AG04449 (cell line): ENCODE measurements at places on chromosomes 16 and 17.

GRCh38 chr16:78218279-78218678 lies 118.8 kb downstream of the WWOX start:
- no peak for DNase-seq

- DNase-seq, result no peak
These were observed 775.9 kb upstream of the GOT2 start for GRCh38 chr16:59510008-59510424.

- DNase-seq, result no peak
These were observed 17.7 kb downstream of the BCL7C start for GRCh38 chr16:30875871-30876801.

DNA sequence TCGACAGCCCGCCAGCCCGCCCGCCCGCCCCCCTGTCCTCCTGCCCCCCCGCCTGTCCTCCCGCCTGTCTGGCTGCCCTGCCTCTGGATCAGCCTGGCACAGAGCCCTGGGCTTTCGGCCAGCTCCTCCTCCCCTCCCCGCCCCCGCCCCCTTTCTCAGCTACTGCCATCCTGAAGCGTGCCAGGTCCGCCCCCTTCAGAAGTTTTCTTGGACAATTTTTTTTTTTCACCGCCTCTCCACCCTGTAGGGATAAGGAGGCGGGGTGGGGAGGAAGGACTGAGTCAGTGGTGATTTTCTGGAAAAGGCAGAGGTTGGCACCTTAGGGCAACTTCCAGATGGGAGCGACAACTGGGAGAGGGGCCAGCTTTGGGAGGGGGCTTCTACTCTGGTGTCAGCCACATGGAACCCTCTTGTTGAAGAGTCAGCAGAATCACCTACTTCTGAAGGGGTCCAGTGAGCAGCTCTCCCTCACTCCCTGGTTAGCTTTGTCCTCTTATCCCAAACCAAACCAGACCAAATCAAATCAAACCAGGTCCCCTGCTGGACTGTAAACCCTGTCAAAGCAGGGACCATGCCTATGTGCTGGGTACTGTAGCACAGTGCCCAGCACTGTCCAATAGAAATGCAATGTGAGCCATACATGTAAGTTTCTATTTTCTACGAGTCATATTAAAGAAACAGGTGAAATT lies 19.7 kb downstream of the IGF2BP1 start:
- no peak for DNase-seq
